ENCODE measurements at places on chromosomes 16 and 17.

DNA sequence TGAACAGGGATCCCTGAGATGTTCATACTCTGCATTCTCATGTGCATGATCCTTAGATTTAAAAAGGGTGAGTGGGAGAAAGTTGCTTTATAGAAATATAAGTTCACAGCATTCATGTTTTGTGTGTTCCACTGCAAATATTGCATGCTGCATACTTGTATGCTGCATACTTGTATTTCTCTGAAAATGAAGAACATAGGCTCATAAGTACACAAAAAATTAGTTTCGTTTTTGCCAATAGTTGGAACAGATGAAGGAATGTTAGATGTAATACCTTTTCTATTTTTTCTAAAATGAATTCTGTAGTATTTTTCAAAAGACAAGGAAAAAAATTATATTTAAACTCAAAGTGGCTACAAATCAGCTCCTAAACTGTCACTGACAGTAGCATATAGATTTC lies 79.0 kb downstream of the NFAT5 start:
- DNase-seq: no peak

GRCh38 chr16:54493061-54493460 lies 206.5 kb upstream of the IRX3 start:
- DNase-seq: no peak

GRCh38 chr16:35510701-35511100 lies 2051.3 kb downstream of the TP53TG3F start:
- no peak for DNase-seq

DNA sequence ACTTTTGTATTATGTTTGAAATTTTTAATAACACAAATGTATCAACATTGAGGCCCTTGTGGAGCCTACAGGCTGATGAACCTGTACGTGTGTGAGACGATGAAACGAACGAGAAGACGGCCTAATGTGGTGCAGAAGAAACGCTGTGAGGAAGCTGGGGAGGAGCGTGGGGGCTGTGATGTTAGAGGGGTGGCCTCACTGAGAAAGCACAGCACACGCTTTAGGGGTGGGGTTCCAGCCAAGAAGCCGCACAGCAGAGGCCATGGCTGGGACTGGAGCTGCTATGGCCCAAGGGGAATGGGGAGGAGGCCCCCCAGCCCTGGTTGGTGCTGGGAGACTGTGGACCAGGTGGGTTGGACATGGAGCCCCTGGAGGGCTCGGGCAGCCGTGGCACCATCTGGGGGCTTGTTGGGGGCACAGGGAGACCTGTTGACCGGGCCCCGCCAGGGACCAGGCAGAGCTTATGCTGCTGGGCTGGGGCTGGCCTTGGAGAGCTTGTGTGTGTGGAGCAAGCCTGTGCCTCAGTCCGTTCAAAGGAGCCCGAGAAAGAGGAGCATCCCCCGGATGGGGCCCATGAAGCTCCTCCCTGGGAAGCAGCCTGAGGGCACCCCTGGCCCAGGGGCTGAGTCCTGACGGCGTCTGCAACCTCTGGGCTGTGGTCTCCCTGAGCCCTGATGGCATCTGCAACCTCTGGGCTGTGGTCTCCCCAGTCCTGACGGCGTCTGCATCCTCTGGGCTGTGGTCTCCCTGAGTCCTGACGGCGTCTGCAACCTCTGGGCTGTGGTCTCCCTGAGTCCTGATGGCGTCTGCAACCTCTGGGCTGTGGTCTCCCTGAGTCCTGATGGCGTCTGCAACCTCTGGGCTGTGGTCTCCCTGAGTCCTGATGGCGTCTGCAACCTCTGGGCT lies 44.7 kb downstream of the METRNL start:
- DNase-seq: no peak

- DNase-seq: no peak
Observed at GRCh38 chr16:8649829-8650554, 24.4 kb upstream of the ABAT start.

DNA sequence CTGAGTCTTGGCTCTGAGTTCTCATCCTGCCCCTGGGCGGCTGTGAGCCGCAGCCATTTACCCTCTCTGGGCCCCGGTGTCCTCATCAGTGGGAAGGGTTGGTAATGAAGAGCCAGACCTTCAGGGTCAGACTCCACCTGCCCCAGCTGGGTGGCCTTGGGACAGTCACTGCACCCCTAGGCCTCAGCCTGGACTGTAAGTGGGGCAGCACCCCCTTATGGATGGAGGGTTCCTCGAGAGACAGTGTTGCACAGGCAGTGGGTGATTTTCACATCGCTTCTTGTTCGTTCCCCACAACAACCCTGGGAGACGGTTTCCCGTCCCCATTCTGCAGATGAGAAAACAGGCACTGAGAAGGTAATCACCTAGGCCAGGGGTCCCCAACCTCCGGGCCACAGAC lies 60.5 kb downstream of the B9D1 start:
- DNase-seq: no peak

GRCh38 chr17:55157165-55157564 lies 107.6 kb upstream of the HLF start:
- no peak for DNase-seq

GRCh38 chr16:149024-149660 lies 3.3 kb upstream of the HBZ start:
- no peak for DNase-seq

GRCh38 chr17:50979524-50979927 lies 113.4 kb upstream of the TOB1 start:
- no peak for DNase-seq

DNA sequence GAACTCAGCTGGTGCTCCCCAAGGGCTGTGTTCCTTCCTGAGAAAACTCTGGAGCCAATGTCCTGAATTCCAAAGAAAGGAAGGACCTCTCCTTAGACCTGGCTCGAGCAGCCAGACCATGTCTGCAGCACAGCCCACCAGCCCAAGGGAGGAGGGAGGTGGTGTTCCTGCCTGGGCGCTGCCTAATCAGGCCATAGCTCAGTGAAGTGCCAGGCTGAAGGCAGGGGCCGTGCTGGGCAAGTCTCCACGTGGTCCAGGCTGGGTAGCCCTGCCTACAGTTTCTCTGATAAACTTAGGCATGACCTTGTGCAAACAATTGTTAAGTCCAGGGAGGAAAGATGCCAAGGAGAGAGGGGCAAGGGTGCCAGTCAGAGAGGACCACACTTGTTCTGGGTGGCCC lies 76.8 kb downstream of the MPRIP start:
- no peak for DNase-seq

GRCh38 chr17:59746849-59747445 lies 39.5 kb downstream of the VMP1 start:
- DNase-seq: peak; percentile 59

DNA sequence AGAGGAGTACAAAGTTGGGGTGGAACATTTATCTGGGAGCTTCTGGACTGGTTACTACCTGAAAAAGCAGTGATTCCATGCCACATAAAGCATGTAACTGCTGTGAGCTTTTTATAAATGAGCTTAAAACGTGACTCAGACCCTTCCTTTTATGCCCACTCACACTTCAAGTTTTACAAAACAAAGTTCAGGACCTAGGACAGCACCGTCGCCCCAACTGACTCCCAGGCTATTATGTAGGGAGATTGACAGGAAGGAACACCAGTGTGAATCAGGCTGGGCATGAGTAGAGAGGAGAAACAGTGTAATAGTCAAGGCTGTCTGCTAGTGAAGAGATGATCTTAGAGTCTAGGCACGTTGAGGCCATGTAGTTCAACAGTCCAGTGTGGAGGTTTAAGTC lies 91.6 kb upstream of the DNAH9 start:
- DNase-seq: peak; percentile 1

DNA sequence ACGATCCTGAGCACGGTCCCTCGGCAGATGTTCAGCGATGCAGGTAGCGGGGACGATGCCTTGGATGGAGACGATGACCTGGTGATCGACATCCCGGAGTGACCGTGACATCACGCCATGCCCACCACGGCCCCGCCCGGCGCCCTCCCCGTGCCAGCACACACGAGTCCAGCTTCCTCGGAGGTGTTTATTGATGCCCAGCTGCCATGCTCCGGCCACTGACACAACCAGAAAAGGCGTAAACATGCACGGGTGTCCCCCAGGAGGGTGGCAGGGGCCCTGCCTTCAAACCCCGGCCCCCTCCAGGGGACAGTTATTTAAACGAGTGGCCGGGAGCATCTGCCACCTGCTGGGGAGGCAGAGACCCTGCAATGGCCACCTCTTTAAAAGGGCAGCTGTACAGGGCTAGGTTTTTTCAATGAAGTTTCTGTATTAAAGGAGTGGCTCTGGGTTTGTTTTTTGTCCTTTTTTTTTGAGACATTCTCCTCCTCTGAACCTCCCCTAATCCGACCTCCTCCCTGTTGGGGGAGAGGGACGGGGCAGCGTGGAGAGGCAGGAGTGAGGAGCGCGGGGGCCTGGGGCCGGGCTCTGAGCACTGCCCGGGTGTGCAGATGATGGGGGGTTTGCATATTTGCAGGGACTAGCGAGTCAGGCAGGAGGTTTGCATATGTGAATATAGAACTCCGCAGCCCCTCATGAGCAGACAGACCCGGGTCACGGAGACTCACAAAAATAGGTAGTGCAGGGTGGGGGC lies 5.3 kb downstream of the DOC2A start:
- DNase-seq: peak; percentile 79

DNA sequence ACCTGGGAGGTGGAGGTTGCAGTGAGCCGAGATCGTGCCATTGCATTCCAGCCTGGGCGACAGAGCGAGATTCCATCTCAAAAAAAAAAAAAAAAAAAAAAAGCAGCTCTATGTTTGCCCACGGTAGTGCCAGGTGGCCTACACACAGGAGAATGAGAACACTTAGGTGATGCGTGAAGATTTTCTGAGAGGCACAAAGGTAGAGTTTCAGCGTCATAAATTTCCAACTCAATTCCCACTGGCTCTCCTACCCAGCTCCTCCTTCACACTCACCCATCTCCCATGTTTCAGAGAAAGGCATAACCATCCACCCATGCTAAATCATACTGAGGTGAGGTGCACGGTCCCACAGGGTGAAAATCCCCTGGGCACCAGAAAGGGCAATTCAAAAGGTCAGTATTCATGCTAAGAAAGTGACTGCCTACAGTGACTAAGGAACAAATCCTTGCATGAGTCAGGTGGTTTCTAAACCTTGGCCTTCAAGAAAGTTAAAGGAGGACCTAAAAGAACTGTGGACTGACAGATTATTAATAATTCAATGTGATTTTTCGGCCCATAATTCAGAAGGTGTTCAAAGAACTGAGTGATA lies 4.8 kb downstream of the DCAKD start:
- DNase-seq: no peak

- no peak for DNase-seq
Observed at GRCh38 chr16:69399361-69399760, 13.6 kb upstream of the TERF2 start.

GRCh38 chr16:901715-902601 lies 68.8 kb downstream of the LMF1 start:
- no peak for DNase-seq

- DNase-seq: no peak
Observed at GRCh38 chr16:1277151-1277598, 21.3 kb downstream of the TPSD1 start.

DNA sequence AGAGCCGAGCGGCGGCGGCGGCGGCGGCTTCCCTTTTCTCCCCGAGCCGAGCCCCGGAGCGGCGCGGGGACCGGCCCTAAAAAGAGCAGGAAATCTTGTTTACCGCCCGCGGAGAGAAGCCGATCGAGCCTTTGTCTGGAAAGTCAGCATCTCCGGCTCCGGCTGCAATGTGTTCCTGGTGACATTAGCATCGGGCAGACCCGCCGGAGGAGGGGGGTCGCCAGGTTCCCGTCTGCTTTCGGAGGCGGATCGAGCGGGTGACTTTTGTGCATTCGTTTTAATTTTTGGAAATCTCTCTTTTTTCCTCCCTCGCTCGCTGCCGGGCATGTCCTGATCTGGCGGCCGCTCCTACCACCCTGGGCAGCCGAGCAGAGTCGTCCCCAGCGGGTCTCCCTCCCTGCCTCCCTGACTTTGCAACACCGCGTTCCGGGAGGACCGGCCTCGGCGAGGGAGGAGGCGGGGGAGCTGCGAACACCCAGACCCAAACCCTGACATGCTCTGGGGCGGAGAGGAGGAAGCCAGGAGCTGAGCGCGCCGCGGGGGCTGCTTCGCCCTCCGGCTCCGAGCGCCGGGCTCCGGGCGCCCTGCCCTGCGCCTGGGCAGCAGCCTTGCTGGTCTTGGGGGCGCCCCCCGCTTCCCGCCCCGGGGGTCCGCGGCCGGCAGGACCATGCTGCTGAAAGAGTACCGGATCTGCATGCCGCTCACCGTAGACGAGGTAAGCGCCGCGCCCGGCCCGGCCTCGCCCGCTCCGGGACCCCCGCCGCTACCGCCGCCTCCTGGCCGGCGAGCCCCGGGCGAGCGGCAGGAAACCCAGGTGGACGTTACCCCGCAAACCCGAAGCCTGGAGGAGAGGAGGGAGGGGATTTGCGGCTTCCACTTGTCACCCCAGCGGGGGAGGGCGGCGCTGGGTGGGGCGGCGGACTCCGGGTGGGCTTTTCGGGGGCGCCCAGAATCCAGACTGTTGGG lies 690 bp downstream of the PITPNC1 start:
- peak; percentile 77 for DNase-seq

- peak; percentile 89 for DNase-seq
Observed at GRCh38 chr17:49496183-49496866, 1.2 kb downstream of the NGFR start.

- no peak for DNase-seq
Observed at GRCh38 chr16:59238246-59238645, 504.1 kb upstream of the GOT2 start.

- no peak for DNase-seq
Observed at GRCh38 chr16:83171396-83171795, 544.6 kb downstream of the CDH13 start.

GRCh38 chr17:56867948-56868376 lies 34.0 kb downstream of the DGKE start:
- no peak for DNase-seq

DNA sequence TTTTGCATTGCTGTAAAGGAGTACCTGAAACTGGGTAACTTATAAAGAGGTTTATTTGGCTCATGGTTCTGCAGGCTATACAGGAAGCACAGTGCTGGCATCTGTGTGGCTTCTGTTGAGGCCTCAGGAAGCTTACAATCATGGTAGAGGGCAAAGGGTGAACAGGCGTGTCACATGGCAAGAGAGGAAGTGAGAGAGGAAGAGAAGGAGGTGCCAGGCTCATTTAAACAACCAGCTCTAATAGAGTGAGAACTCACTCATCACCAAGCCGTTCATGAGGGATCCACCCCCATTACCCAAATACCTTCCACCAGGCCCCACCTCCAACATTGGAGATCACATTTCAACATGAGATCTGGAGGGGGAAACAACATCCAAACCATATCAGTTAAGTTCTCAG lies 16.4 kb upstream of the CLEC19A start:
- no peak for DNase-seq
